Activated CD4-positive, alpha-beta T cell treated with anti-CD3 and anti-CD28 coated beads, Interleukin-2, amount 50 U/mL, for 16 hours (primary cell): ENCODE measurements at places on chromosomes 1 and 21.
A peak's percentile ranks its signal among the peaks of the same experiment; 100 is the strongest.

GRCh38 chr1:19798486-19799229, 1.1 kb downstream of the TMCO4 start:
- DNase-seq = no peak

DNA sequence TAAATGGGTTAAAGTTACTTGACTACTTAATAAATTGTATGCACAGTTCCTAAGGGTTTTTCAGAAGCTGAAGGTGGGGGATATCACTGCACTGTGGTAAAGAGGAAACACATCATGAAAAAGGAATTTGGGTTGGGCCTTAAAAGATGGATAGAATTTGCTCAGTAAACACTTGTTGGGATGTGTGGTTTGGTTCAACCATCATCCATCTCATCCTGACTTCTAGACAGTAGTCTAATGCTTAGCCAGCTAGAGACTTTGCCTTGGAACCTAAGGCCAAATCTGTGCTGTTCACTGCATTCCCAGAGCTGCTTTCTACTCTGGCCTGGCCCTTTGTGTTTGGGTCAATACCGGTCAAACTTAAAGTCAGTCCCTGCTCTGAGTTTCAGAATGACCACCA, 30.6 kb downstream of the LY9 start:
- DNase-seq = no peak

DNA sequence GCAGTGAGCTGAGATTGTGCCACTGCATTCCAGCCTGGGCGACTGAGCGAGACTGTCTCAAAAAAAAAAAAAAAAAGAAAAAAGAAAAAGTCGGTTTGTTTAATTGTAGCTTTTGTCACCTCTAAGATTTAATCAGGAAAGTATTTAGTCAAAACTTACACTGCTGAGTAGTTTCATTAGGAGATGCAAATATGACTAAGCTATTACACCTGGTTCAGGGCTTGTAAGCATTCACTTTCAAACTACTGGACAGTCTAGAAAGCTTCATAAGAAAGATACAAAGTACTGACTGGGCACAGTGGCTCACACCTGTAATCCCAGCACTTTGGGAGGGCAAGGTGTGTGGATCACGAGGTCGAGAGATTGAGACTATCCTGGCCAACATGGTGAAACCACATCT, 75.9 kb upstream of the CACYBP start:
- peak; percentile 45 for DNase-seq

GRCh38 chr1:15386164-15386749, 23.4 kb upstream of the EFHD2 start:
- no peak for DNase-seq

DNA sequence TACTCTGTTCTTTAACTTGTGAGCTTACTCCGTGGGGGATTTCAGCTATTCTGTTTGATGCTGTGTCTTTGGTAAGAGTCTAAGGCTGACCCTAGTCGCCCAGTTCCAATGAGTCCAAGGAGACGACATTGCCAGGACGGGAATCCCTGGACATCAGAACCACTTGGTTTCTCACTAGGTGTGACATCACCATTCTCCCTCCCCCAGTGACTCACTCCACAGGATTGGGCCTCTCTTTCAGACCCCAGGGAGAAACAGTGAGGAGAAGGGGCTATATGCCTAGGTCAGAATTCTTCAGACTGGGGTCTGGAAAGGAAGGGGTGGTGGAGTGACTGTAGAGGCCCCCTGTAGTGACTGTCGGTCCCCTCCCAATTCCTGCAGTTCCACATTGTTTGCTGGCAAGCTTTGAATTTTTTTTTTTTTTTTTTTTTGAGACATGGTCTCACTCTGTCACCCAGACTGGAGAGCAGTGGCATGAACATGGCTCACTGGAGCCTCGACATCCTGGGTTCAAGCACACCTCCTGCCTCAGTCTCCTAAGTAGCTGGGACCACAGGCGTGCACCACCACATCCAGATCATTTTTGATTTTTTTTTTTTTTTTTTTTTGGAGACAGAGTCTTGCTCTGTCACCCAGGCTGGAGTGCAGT, 21.3 kb downstream of the ALPL start:
- no peak for DNase-seq

GRCh38 chr1:189834813-189835212, 642.9 kb downstream of the BRINP3 start:
- no peak for DNase-seq
